ENCODE measurements at places on chromosomes 12 and 14.
A peak's percentile ranks its signal among the peaks of the same experiment; 100 is the strongest.

DNA sequence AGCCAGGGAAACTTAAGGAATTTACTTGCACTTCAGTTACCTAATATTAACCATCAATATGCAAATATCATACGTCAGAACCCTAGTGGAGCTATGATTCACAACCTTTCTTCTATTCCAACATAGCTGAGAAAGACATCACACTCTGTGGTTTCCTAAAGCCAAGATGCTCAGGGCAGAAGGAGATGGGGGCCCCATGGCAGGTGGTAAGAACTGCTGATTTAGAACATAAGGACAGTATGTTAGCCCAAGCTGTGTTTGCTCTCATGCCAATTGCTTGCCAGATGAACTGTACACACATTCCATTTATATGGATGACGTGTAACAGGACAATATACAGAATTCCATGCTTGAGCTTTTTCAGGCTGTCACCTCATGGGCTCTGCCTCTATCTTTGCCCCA is 34.6 kb downstream of the HECTD4 start:
- no peaks in the 10 kb centered on the region for H3K27me3 ChIP-seq
- no peaks in the 10 kb centered on the region for H3K36me3 ChIP-seq
- no peaks in the 10 kb centered on the region for H3K4me1 ChIP-seq
- DNase-seq, result no peak
- no peak overlapping the region for H3K27ac ChIP-seq
- H3K4me3 ChIP-seq, result no peak overlapping the region

DNA sequence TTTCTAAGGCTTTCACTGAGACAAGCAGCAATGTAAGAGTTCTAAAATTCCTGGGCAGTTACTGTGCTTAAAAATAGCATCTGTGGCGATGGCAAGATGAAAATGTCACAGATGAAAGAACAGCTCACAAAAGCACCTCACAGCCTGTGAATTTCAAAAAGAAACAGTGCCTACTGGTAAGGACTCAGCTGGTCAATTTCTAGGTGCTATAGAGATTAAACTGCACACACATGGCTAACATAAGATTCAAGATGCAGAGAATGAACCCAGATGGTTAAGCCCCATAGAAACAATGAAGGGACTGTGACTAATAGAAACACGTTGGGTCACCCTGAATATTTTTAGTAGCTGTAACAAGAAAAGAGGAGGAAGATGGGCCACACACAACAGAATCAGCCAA is 12.0 kb upstream of the IL26 start:
- H3K27me3 ChIP-seq, result no peaks in the 10 kb centered on the region
- H3K36me3 ChIP-seq, result no peaks in the 10 kb centered on the region
- no peak overlapping the region for H3K4me3 ChIP-seq
- no peak for DNase-seq
- H3K27ac ChIP-seq, result no peak overlapping the region

GRCh38 chr12:91381309-91381804 is 198.7 kb upstream of the DCN start:
- no peaks in the 10 kb centered on the region for H3K36me3 ChIP-seq
- peaks cover 7% of the 10 kb centered on the region for H3K4me1 ChIP-seq
- peak overlapping the region; percentile 21 for H3K4me3 ChIP-seq
- no peak overlapping the region for H3K27ac ChIP-seq
- no peak for DNase-seq

- DNase-seq, result no peak
- no peaks in the 10 kb centered on the region for H3K27me3 ChIP-seq
- H3K4me1 ChIP-seq, result peaks cover 6% of the 10 kb centered on the region
- H3K4me3 ChIP-seq, result no peak overlapping the region
- H3K36me3 ChIP-seq, result peaks cover 8% of the 10 kb centered on the region
Measured at GRCh38 chr12:9114946-9115345, 773 bp downstream of the A2M start.

- H3K4me3 ChIP-seq, result no peak overlapping the region
- no peak overlapping the region for H3K27ac ChIP-seq
- H3K4me1 ChIP-seq, result no peaks in the 10 kb centered on the region
- no peak for DNase-seq
Measured at GRCh38 chr14:71487449-71487848, 444.8 kb upstream of the RGS6 start.

GRCh38 chr12:19901841-19902240 is 462.5 kb downstream of the AEBP2 start:
- no peak overlapping the region for H3K4me3 ChIP-seq
- no peaks in the 10 kb centered on the region for H3K36me3 ChIP-seq
- H3K27ac ChIP-seq, result no peak overlapping the region
- no peaks in the 10 kb centered on the region for H3K4me1 ChIP-seq
- DNase-seq, result no peak
- no peaks in the 10 kb centered on the region for H3K27me3 ChIP-seq

GRCh38 chr12:10739157-10740118 is 16.3 kb upstream of the YBX3 start:
- H3K4me1 ChIP-seq, result no peaks in the 10 kb centered on the region
- H3K27ac ChIP-seq, result no peak overlapping the region

DNA sequence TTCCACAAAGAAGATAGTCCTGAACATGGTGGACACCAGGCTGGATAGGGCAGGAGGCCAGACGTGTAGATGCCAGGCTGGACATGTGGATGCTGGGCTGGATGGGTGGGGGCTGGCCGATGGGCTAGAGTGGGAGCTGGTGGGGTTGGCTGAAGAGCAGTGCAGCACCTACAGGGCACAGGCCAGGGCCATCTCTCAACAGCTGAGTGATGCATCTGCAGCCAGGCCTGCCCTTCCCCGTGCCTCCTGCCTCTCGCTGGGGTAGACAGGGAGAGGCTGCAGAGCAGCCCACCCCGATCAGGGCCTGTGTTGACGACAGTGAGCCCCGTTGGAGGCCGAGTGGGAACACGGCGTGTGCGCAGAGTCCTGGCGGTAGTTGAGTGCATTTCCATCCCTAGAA is 39.3 kb downstream of the EP400 start:
- H3K4me3 ChIP-seq, result no peak overlapping the region
- DNase-seq, result no peak
- no peaks in the 10 kb centered on the region for H3K27me3 ChIP-seq
- H3K4me1 ChIP-seq, result no peaks in the 10 kb centered on the region
- peaks cover 91% of the 10 kb centered on the region for H3K36me3 ChIP-seq

DNA sequence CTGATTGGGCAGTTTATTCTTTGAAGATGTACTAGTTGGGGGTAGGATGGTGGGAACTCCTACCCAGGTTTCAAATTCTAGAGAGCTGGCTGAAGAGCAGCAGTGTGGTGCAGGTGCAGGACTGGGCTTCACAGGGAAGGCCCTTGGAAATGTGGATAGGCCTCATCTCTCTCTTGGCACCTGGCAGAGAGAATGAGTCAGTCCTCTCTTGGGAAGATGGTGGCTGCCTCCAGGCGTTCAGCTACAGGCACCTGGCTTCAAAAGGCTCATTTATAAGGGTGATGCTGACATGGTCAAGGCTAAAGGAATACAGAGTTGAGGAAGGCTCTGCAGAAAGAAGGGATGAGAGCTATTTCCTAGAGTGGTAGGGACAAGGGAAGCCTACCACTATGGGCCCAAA is 179.7 kb upstream of the VASH1 start:
- H3K27me3 ChIP-seq, result no peaks in the 10 kb centered on the region
- no peak overlapping the region for H3K27ac ChIP-seq
- no peak for DNase-seq
- H3K4me3 ChIP-seq, result no peak overlapping the region
- no peaks in the 10 kb centered on the region for H3K4me1 ChIP-seq
- H3K36me3 ChIP-seq, result no peaks in the 10 kb centered on the region

- H3K27ac ChIP-seq, result no peak within 1 kb of the TSS
- no peaks in the 10 kb centered on the region for H3K36me3 ChIP-seq
- H3K4me1 ChIP-seq, result no peaks in the 10 kb centered on the region
- no peak within 1 kb of the TSS for H3K4me3 ChIP-seq
Measured at GRCh38 chr14:57865403-57866198, at the start of gene SLC35F4. Gene SLC35F4, minus strand, starts transcription at chr14:57866092.

GRCh38 chr12:91423693-91424050 is 241.1 kb upstream of the DCN start:
- DNase-seq, result no peak
- H3K4me3 ChIP-seq, result no peak overlapping the region
- H3K4me1 ChIP-seq, result no peaks in the 10 kb centered on the region
- H3K27me3 ChIP-seq, result no peaks in the 10 kb centered on the region

All from CD4-positive, alpha-beta T cell (primary cell).